ENCODE measurements at places on chromosomes 7 and 10.

- no peak for DNase-seq
Observed at GRCh38 chr7:4792537-4793126, 17.2 kb downstream of the AP5Z1 start.

GRCh38 chr10:44070282-44070681 is 314.6 kb downstream of the CXCL12 start:
- DNase-seq = no peak

DNA sequence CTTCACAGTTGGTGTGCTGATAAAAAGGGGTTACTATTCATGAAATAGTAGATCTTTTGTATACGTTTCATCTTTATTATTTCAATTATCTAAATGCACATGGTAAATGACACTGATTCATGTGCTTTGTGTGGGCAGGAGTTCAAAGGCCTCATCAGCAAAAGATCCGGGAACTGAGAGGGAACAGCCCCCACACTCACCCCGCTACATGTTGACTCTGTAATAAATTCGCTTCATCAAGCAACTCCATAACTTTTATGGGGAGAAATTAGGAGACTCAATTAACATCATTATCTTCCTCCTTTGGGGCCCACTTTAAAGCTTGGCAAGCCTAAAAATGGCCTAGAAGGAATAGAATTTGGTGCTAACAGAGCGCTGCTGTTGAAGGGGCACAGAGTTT is 250.7 kb upstream of the BMPER start:
- no peak for DNase-seq

- no peak for DNase-seq
Observed at GRCh38 chr10:81725851-81726250, 149.1 kb upstream of the NRG3 start.

- no peak for DNase-seq
Observed at GRCh38 chr10:125370578-125370977, 210.2 kb upstream of the CTBP2 start.

- no peak for DNase-seq
Observed at GRCh38 chr7:99422186-99422585, 13.4 kb downstream of the BUD31 start.

GRCh38 chr7:142323706-142324105 is 65.8 kb upstream of the PRSS58 start:
- DNase-seq = peak; percentile 54

Measured in pons (tissue), 1 donor.